Effector memory CD8-positive, alpha-beta T cell (primary cell): ENCODE measurements at places on chromosomes 11 and 22.

DNA sequence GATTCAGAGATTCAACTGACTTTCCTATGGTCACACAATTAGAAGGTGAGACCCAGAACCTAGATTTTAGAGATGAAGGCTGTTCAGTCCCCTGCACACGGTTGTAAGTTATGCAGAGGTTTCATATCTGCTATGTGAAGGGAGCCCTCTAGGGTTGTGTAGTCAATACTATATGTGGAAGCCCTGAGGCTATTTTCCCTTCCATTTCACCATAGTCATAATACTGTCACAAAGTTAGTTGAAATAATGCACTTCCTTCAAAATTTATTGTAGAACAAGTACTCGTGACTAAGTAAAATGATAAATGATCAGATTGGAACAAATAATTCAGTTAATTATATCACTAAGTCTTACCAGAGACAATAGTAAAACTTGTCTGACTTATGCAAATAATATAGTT, 48.8 kb downstream of the ENDOD1 start:
- no peak for DNase-seq

GRCh38 chr11:45683271-45684058, 18.0 kb upstream of the CHST1 start:
- no peak for DNase-seq

DNA sequence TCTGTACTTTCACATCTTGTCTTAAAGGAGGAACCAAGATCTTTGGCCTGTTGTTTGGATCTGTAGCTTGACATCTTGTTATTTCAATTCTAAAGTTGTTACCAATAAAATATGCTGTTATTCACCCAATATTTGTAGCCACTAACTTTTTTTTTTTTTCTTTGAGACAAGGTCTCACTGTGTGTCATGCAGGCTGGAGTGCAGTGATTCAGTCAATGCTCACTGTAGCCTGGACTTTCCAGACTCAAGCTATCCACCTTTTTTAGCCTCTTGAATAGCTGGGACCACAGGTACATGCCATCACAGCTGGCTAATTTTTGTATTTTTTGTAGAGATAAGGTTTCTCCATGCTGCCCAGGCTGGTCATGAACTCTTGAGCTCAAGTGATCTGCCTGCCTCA, 769.4 kb downstream of the DLG2 start:
- DNase-seq: no peak

DNA sequence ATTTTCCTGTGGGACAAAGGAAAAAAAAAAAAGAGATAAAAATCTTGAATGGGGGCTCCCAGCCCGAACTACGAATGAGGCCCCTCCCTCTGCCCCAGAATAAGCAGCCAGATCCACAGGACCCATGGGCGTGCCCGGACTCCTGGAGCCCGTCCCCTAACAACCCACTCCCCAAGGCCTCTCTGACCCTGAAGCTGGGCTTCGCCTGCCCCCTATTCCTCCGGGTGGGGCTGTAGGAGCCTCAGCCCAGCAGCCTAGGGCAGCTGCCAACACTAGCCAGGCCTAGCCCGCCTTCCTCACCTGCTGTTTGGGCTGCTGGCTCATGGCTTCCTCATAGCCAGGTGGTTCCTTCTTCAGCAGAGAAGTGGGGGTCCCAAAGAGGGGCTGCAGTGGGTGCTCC, 46.6 kb downstream of the SGSM3 start:
- DNase-seq: no peak

- no peak for DNase-seq
Observed at GRCh38 chr22:35544189-35544588, 3.6 kb downstream of the RASD2 start.

- no peak for DNase-seq
Observed at GRCh38 chr11:42003801-42004200, 544.3 kb upstream of the LRRC4C start.

DNA sequence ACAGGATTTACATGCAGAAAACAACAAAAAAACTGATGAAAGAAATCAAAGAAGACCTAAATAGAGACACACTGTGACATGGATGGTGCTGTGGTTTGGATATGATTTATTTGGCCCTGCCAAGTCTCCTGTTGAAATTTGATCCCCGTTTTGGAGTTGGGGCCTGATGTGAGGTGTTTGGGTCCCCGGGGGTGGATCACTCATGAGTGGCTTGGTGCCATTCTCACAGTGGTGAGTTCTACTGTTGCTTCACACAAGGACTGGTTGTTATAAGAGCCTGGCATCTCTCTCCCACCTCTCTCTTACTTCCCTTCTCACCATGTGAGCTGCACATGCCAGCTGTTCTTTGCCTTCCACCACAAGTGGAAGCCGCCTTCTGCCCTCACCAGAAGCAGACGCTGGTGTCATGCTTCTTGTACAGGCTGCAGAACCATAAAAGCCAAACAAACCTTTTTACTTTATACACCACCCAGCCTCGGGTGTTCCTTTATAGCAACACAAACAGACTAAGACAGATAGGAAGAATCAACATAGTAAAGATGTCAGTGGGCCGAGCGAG, 7.8 kb upstream of the RTL6 start:
- no peak for DNase-seq

GRCh38 chr11:14679662-14680061, 36.1 kb downstream of the PDE3B start:
- no peak for DNase-seq

- no peak for DNase-seq
Observed at GRCh38 chr11:44452827-44453572, 112.5 kb upstream of the CD82 start.

- DNase-seq: no peak
Observed at GRCh38 chr11:67120881-67121710, 2.0 kb downstream of the KDM2A start.

- no peak for DNase-seq
Observed at GRCh38 chr11:65810046-65810868, 23.4 kb downstream of the OVOL1 start.

DNA sequence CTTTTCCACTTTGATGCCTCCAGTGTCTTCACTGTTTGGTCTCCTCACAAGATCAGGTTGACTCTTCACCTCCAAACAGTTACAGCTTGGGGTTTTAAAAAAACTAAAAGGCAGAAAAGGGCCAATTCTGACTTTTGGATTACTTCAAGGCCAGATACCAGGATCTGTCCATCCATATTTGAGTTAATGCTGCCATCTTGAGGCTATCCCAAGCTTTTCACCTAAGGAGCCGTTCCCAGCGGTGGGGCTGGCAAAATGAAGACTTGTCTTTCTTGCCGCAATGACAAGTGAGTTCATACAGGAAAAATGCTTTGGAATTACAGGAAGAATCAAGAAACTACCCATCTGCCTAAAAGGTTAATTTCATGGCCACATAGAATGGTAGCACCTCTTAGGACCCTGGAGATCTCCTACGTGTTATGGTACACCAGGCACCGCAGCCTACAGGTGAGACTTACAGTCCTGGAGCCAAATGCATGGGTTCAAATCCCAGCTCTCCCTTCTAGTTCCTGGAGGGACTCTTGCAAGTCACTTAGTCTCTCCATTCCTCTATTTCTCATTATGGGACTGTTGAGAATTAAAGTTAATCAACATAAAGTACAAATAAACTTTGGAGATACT, 6.0 kb upstream of the OR5B21 start:
- no peak for DNase-seq

GRCh38 chr11:74956397-74957015, 7.4 kb downstream of the SPCS2 start:
- DNase-seq: no peak

DNA sequence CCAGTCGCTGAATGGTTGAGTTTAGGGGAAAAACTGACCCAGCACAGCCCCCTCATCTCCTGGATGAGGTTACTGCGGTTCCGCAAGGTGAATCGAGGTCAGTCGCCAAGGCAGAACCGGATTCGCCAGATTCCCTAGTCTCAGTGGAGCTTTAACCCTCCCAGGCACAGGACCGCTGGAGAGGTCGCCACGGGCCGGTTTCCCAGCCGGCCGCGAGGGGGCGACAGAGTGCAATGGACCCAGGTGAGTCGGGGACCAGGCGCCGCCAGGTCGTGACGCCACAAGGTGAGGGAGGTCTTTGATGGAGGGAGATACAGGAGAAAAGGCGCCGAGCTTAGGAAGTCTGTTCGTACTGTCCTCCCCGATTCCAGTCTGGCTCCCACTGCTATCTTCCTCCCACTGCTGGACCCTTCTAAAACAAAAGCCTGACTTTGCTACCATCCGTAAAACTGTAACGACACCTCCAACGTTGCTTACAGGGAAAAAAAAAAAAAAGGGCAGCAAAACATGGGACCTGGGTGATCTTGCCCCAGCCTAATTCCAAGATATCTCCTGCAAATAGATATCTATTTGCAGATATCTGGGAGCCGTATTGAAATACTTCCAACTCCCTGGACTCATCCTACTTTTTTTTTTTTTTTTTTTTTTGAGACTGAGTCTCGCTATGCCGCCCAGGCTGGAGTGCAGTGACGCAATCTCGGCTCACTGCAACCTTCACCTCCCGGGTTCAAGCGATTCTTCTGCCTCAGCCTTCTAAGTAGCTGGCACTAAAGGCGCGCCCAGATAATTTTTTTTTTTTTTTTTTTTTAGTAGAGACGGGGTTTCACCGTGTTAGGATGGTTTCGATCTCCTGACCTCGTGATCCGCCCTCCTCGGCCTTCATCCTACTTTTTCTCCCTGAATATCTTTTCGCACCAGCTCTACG, 1.4 kb upstream of the GGA1 start:
- peak; percentile 86 for DNase-seq

GRCh38 chr11:36427079-36427478, 83.0 kb downstream of the TRAF6 start:
- no peak for DNase-seq

DNA sequence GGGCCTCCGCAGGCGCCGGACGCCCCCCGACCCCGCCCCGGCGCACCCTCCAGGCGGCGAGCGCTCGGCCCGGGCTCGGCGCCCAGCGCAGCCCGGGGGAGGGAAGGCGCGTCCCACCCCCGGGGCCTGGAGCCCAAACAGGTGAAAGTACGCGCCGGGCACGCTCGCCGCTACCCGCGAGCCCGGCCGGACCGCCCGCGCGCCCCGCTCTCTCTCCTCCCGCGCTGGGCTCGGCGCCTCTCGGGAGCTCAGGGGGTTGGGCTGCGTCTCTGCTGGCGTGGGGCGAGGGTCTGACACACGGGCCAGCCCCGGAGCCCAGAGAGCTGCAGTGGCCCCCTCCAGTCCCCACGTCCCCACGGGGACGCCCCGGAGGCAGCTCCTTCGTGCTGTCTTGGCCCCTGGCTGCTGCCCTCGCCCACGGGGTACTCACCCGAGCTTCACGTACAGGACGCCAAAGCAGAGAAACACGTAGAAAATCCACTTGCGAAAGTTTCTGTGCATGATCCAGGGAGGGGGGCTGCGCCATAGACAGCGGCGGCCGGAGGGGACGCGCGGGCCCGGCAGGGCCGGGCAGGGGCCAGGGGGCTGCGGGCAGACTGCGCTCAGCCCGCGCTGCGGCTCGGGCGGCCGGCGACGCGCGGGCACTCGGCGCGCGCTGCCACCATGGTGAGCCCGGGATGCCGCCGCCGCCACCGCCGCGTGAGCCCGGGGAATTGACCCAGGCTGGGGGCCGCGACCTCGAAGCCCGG, 534 bp downstream of the WNT7B start:
- DNase-seq: no peak

GRCh38 chr22:19663821-19664355, 50.4 kb upstream of the SEPTIN5 start:
- no peak for DNase-seq

- DNase-seq: peak; percentile 68
Observed at GRCh38 chr22:30922151-30922611, 46.4 kb downstream of the MORC2 start.
